ENCODE measurements at places on chromosomes 1 and 21. TPM values are rescaled to one million over a fixed set of nuclear protein-coding genes. Genes with fewer than 3 reads are reported as not detected.
A peak's percentile ranks its signal among the peaks of the same experiment; 100 is the strongest.

The EFNA3 gene
- total RNA-seq, result 14.6 TPM

The GPR161 gene
- total RNA-seq, result 34.6 TPM

The EPS8L3 gene
- total RNA-seq, result 0.34 TPM

GRCh38 chr1:247845011-247845692 lies 3.5 kb upstream of the OR11L1 start:
- DNase-seq, result no peak

DNA sequence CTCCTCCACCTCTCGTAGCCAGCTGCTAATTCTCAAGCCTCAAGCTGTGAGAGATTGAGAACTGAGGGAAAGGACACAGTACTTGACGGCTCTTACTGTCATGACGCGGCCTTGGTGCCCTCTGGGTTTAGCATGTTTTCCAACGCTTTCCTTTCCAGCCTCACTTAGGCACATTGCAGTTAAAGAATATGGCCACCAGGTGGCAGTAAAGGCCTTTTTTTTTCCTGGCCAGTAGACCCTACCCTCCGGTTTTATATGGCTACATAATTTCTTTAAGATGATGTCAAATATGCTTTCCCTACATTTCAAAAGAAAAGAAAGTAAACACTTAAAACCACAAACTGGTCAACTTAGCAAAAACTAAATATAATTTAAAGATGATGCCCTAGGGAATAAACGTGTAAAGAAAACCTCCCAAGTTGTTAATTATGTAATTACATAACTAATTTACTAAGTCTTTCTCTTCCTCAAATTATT lies 56.8 kb upstream of the PRDX6 start:
- DNase-seq, result no peak

DNA sequence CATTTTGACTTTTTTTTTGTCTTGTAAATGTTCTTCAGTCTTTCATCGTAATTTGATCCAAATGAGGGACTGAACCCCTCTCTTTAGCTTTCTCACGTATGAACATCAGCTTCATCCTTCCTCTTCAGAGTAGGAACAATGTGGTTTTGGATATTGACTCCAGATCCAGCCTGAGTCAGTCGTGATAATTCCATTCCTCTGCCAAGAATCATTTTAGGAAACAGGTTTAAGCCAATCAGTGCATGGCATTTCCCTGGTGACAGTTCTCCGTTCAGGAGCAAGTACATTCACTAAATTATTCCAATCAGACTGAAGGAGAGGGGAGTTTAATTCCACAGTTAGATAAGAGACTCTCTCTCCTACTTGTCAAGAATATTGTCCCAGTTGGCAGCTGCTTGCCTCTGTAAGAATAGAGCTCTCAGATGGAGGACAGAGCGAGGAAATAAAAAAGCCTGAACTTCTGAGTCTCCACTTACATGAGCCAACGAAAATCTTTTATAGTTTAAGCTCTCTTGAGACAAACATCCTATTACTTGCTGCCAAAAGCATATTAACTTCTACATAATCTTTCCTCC lies 18.6 kb downstream of the RHOU start:
- no peak for DNase-seq

DNA sequence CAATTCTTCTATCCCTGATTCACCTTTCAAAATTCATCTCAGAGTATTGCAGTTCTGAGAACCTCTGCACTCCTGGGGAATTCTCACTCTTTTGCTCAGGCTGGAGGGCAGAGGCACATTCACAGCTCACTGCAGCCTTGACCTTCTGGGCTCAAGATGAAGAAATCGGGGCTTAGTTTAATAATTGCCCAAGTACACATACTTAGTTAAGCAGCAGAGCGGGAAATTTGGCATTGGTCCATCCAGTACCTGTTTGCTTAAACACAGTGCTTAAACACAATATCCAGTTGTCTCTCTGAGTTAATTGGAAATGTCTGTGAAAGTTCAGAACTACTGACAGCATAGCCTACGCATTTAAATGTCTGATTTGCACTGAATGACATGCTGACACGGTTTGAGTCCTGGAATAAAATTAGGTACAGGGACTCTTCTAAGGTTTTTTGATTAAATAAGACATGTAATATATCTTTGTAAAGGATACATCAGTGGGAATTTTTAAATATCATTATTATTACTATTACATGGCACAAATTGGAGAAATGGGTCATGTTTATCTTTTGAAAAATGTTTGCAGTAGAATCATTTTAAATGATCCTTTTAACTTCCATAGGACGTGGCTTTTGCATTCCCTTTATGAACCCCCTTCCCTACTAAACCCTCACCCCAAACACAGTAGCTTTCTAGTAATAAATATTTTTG lies 337.4 kb downstream of the SRGAP2C start:
- no peak for DNase-seq

GRCh38 chr1:29383746-29384371 lies 147.5 kb downstream of the PTPRU start:
- peak; percentile 31 for DNase-seq

DNA sequence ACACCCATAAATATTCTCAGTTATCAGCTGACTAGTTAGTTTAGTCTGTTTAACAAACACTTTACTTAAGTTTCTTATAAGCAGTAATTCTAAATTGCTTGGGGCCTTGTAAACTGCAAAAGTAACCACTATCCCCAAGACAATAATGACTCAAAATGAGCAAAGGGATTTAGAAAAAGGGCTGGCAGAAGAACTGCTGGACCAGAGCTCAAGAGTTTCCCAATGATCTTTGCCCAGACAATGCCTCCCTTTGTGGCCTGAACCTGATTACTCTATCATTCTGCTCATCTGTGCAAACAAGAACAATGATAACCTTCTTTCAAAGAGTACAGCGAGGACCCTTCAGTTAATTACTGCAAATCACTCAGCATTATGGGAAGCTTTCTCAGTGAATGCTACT lies 123.5 kb downstream of the TIAM1 start:
- DNase-seq, result no peak
